ENCODE measurements at places on chromosomes 16 and 17.

GRCh38 chr17:10018461-10018891, 113.4 kb upstream of the RCVRN start:
- DNase-seq, result no peak

DNA sequence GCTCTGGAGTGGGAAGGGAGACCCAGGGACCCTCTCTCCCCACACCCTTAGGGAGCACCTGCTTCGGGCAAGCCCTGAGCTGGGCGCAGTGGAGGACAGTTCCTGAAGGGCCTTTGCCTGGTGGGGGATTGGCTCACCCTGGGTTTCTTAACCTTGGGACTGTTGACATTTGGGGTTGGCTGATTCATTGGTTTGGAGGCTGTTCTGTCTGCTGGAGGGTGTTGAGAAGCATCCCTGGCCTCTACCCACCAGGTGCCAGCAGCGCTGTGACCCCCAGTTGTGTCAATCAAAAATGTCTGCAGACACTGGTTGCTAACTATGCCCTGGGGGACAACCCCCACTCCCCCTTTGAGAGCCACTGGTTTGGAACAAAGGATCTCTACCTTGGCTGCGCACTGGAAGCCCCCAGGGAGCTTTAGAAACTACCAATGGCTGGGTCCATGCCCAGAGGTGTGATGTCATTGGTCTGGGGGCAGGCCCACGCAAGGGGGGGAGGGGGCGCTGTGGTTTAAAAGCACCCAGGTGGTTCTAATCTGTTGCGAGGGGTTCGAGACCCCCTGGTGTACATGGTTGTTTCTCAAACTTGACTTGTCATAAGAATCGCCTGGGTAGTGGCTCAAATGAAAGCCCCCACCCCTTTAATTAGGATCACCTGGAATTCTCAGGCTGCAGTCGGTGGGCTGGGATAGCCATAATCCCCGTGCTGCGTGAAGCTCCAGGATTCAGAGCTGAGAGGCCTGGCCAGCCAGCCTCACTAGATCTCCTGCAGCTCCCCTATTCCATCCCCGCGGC, 151.9 kb upstream of the GSE1 start:
- no peak for DNase-seq

- DNase-seq, result no peak
Measured at GRCh38 chr17:78802008-78802407, 19.9 kb upstream of the CYTH1 start.

DNA sequence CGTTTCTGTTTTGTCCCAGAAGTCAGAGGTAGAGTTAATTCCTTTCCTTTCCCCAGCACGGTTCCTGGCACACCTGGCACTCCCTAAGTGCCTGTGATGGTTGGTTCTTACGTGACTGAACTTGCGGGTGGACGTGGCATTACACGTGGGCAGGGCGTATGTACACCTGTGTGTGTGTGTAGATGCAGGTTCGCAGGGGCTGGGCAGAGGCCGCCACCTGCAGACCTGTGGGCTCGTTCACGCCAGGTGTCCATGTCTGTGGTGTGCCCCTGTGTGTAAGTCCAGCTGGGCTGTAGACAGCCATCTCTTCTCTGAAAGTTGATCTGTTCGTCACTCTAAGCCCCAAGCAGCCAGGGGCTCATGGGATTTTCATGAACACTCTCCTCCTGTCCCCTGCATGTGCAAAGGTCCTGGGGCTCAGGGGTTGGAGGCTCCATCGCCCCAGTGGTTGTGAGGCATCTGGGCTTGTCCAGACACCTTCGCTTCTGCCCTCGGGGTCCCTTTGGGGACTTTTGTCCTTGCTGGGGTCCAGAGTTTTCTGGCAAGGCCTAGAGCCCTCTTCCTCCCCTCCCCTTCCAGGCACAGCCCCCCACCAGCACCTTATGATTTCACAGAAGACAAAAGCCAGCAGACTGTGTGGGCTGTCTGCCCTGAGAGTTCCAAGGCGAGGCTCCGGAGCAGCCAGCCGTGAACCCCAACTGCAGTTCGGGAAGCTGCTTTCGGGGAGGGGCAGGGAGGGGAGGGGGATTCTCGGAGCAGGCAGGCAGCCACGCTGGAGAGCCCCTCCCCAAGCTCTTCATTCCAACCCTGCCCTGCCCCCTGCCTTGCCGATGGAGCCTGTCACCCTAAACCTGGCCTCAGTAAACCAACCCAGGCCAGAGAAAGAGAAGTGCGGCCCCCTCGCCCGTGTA, 5.4 kb upstream of the FSCN2 start:
- DNase-seq, result no peak

DNA sequence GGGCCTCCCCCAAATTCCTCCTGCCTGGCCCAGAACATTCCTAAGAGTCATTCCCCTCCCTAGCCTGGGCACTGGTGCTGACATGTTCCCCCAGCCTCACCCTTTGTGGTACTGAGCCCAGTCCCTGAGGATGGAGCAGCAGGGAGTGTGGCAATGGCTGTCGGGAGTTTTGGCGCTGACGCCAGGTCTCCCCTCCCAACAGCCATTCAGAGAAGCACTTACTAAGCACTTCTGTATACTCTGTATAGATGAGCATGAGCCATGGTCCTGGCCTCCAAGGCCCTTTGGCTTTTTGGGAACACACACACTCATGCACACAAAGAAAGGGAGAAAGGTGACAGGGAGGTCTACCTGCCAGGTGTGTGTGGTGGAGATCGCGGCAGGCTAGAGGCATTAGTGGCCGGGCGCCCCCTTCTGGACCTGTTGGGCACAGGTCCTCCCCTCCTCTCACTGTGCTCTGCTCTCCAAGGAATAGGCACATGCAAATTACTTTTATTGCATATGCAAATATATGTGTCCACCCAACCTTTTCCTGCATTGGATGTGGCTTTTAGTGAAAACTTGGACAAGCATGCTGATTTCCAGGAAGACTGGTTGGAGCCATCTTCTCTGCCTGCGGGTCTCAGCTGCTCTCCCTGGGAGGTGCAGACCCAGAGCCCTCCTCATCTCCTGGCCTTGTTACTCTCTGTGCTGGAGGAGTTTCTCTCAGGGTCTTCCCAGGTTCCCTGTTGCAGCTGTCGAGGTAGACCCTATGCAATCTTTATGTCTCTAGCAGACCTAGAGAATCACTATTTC, 17.4 kb upstream of the C17orf107 start:
- DNase-seq, result peak; percentile 73

GRCh38 chr17:35708149-35708548, 23.3 kb upstream of the RASL10B start:
- DNase-seq, result no peak

DNA sequence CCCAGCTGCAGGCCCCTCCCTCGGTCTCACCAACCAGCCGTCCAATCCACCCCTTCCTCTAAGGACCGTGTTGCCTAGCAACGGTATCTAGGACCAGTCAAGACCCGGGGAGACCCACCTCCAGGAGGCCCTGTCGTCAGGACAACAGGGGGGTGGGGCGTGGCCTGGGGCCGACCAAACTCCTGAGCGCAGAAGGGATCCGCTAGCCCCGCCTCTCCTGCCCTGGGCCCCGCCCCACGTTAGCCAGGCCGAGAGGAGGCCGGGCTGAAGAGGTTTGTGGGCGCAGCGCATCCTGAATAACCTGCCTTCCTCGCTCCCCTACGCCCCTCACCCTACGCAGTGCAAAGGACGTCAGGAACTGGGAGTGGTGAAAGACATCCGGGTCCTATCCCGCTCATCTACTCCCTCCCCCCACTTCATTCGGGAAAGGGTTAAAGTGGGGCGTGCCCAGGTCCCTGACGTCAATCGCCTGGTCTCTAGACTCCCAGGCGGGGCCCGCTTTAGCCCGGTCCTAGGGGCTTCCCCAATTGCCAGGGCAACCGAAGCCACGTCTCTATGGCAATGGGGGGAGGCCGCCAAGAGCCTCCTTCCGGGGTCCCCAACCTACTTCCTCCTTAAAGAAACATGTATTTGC, 14.7 kb downstream of the DLG4 start:
- DNase-seq, result peak; percentile 95

DNA sequence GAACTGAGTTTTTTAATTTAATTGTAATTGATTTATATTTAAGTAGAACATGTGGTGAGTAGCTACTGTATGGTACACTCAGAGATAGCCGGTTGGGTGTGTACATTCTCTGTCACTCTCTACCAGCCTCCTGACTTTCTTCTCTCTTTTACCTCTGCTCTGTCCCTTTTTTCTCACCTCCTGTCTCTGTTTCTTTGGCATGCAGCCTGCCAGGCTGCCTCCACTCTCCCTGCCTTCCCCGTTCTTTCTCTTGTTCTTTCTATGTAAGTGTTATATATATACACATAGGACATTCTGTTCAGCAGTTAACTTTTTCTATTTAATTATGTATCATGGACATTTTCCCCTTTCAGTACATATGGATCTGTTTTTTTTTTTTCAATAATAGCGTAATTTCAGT, 50.8 kb downstream of the MRTFB start:
- DNase-seq, result no peak

DNA sequence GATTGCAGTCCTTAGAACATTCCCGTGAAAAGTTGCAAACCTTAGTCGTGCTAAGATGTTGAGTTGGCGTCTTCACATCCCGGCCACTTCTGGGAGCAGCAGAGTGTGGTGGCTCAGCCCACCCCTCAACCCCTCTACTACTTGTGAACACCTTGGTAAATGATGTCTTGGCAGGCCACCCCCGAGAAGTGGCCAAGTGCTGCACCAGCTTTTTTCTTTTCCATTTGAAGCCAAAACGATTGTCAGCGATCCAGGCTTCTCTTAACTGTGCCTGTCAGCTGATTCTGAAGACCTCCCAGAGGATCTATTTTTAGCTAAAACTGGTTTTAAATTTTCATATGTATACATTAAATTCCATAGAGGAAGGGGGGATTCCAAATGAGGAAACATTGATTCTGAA, 247.5 kb downstream of the CDH13 start:
- no peak for DNase-seq

- DNase-seq, result no peak
Measured at GRCh38 chr16:10200637-10201586, 18.7 kb upstream of the GRIN2A start.

GRCh38 chr16:8905795-8906591, 23.8 kb downstream of the LITAFD start:
- no peak for DNase-seq

DNA sequence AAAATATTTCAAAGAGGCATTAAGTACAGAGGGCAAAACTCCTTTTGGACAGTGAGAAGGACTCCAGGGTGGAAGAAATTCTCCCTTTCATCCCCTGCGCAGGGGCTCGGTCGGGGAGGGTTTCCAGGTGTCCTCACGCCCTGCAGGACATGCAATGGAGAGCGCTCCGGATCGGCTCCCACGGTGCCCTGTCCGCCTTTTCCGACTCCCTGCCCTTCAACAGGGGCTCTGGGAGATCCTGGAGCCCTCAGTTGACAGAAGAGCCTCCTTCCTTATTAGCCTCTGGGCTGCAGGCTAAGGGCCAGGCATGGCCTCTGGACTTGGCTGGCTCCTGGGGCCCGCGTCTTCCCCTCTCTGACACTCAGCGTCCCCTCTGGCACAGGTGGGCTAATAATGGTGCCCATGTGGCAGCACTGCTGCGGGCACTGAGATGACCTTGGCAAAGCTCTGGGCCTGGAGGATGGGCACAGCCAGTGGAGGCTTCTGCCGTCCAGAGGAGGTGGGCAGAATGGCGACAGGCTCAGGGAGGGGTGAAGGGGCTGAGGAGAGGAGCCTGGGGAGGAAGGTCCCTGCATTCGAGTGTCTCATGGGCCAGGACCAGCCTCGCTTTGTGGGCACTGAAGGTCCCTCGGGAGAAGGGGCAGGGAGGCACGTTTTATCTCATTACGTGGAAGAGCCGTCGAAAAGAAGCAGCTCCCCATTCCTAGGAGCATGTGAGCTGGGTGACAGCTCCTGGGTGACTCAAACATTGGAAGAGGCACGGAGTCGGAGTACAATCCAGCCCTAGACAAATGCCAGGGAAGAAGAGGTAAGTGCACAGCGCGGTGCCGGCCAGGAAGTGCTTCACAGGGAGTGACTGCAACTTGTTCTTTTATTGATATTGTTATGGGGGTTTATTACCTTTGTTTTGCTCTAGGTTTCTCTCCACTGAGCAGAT, 161.7 kb downstream of the IRF8 start:
- no peak for DNase-seq

GRCh38 chr17:55577687-55578086, 66.4 kb upstream of the SMIM36 start:
- peak; percentile 62 for DNase-seq

DNA sequence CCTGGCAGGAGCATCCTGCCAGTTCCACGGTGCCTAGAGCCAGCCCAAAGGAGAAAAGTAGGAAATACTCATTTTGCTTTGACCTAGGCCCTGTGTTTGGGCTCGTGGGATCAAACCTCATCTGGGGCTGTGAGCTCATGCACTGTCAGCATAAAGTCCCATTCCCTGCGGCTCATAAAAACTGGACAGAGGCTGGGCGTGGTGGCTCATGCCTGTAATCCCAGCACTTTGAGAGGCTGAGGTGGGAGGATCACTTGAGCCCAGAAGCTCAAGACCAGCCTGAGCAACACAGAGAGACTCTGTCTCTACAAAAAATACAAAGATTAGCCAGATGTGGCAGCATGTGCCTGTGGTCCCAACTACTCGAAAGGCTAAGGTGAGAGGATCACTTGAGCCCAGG, 17.9 kb downstream of the ATP6V0D1 start:
- DNase-seq, result no peak

GRCh38 chr16:23324727-23325126, 22.6 kb downstream of the SCNN1B start:
- DNase-seq, result no peak

DNA sequence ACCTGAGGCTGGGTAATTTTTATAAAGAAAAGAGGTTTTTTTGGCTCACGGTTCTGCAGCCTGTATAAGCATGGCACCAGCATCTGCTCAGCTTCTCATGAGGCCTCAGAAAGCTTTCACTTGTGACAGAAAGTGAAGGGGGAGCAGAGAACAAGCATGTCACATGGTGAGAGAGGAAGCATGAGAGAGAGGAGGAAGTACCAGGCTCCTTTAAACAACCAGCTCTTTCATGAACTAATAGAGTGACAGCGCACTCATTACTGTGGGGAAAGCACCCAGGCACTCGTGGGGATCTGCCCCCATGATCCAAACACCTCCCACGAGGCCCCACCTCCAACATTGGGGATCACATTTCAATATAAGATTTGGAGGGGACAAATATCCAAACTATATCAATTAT, 86.8 kb downstream of the USP32 start:
- no peak for DNase-seq

All from stimulated activated CD4-positive, alpha-beta T cell treated with anti-CD3 and anti-CD28 coated beads, Interleukin-2, amount 100 ng/mL, for 24 hours (primary cell).